ENCODE measurements at places on chromosomes 2 and 18. TPM values are rescaled to one million over a fixed set of nuclear protein-coding genes. Genes with fewer than 3 reads are reported as not detected.
A peak's percentile ranks its signal among the peaks of the same experiment; 100 is the strongest.

DNA sequence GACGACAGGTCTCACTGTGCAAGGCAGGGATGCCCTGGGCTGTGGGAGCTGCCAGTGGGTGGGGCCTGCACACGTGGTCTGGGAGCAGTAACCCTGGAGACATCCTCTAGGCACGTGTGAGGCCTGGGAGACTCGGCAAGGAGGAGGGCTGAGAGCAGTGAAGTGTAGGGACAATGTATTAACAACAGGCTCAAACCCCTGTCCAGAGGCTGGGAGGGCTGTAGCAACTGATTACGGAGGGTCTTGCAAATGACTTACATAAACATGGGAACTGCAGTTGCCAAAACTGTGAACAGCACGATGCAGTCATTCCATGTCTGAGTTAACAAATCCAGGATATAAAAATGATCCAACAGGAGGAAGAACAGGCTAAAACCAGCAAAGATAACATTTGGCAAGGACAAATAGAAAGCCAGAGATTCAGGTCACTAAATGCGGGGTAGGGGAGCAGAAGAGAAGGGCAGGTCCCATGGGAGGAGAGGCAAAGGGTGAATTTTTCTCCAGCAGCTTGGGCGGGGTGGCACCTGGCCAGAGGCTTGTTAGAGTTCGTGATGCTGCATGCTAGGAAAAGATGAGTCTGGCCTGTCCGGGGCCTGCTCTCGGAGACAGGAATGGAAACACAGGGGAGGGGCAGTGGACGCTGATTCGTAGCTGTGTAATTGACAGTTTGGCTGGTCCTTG is 44.9 kb downstream of the CYP27C1 start:
- no peak overlapping the region for H3K4me3 ChIP-seq
- peaks cover 10% of the 10 kb centered on the region for H3K4me1 ChIP-seq
- H3K27me3 ChIP-seq: no peaks in the 10 kb centered on the region
- peaks cover 11% of the 10 kb centered on the region for H3K36me3 ChIP-seq
- H3K27ac ChIP-seq: no peak overlapping the region

- no peak overlapping the region for H3K27ac ChIP-seq
- no peak overlapping the region for H3K4me3 ChIP-seq
- peak; percentile 37 for DNase-seq
- H3K36me3 ChIP-seq: peaks cover 2% of the 10 kb centered on the region
- H3K4me1 ChIP-seq: peaks cover 4% of the 10 kb centered on the region
These were observed 190.1 kb downstream of the TTC32 start for GRCh38 chr2:19711470-19712372.

GRCh38 chr18:75125382-75126331 is 83.3 kb downstream of the PTGR3 start:
- peak overlapping the region; percentile 7 for H3K27ac ChIP-seq
- H3K36me3 ChIP-seq: no peaks in the 10 kb centered on the region
- H3K4me3 ChIP-seq: no peak overlapping the region
- H3K4me1 ChIP-seq: 0 out of 2 replicates have a peak, but pooled peaks cover 3% of the 10 kb centered on the region
- H3K27me3 ChIP-seq: no peaks in the 10 kb centered on the region
- DNase-seq: peak; percentile 36

DNA sequence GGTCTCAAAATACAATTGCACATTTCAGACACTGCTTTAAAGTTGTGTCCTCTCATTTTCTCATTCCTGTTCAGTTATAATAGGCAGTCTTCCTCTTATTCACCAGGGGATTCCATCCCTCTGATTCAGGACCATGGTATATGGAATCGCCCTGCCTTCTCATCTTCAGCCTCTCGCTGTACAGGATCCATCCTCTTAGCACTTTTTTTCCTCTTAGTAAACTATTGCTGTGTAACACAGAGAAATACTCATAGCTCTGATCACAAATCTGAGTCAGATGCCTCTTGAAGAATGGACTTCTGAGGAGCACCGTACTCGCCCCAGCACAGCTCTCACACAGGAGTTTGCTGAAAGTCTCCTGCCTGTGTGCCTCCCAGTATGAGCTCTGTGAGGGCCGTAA is 11.3 kb downstream of the RMP24 start:
- H3K27ac ChIP-seq: no peak overlapping the region
- no peak overlapping the region for H3K4me3 ChIP-seq
- DNase-seq: no peak

DNA sequence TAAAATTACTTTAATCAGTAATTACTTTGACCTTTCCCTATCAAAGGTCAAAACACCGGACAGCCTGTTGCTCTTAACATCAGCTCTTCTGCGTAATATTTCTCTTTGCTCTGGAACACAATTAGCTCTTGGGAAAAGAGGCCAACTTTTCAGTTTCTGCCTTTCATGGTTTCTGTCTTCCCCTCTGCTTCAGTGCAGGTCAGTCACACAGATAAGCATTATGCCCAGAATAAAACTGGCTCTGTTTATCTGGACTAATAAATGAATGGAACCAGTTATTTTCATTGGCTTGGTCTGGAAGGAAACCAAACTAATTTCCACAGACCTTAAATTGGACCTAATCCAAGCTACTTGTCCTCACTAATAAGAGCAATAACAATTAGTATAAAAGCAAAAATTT is 26.2 kb upstream of the GALNT3 start:
- no peaks in the 10 kb centered on the region for H3K36me3 ChIP-seq
- no peak overlapping the region for H3K4me3 ChIP-seq
- H3K27me3 ChIP-seq: no peaks in the 10 kb centered on the region

DNA sequence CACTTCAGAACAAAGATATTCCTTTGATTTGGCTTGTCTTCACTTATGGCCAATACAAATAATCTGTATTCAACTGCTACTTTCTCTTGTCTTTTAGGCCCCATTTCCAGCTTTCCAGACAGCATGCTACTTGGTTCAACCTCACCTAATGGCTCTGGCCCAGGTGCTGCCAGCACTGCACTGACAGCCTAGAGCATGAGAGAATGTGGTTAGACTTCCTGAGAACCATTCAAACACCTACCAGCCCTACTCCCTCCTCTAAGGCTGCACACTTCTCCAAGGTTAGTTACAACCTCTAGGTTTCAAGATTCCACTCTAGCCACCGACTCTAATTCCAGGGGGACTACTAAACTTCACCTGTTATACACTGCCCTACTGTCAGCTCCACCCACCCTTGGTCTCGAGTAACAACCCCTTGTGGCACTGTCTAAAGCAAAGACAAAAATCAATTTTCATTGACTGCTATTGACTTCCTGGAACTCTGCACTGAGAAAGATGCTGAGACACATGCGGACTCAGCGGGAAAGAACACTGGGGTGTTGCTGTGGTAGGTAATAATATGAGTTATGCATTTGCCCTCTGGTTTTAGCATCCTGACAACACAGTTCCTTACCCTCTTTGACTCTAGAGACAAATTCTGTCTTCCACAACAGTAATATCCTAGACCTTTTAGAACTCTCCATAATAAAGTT is 38.2 kb downstream of the PLEKHM3 start:
- H3K36me3 ChIP-seq: no peaks in the 10 kb centered on the region
- H3K27me3 ChIP-seq: no peaks in the 10 kb centered on the region
- DNase-seq: no peak
- H3K4me1 ChIP-seq: no peaks in the 10 kb centered on the region

GRCh38 chr2:105671156-105671555 is 73.6 kb upstream of the NCK2 start:
- H3K27me3 ChIP-seq: no peaks in the 10 kb centered on the region
- peaks cover 15% of the 10 kb centered on the region for H3K36me3 ChIP-seq
- H3K4me3 ChIP-seq: no peak overlapping the region
- H3K4me1 ChIP-seq: peaks cover 11% of the 10 kb centered on the region
- H3K27ac ChIP-seq: no peak overlapping the region
- no peak for DNase-seq

GRCh38 chr18:59837586-59837985 is 62.2 kb upstream of the PMAIP1 start:
- H3K36me3 ChIP-seq: no peaks in the 10 kb centered on the region
- peaks cover 43% of the 10 kb centered on the region for H3K4me1 ChIP-seq
- DNase-seq: peak; percentile 57
- H3K27me3 ChIP-seq: no peaks in the 10 kb centered on the region
- H3K27ac ChIP-seq: no peak overlapping the region

- H3K27ac ChIP-seq: no peak overlapping the region
- peaks cover 6% of the 10 kb centered on the region for H3K36me3 ChIP-seq
- no peak for DNase-seq
- H3K4me3 ChIP-seq: no peak overlapping the region
- H3K27me3 ChIP-seq: no peaks in the 10 kb centered on the region
These were observed 103.9 kb downstream of the MRO start for GRCh38 chr18:50715919-50716318.

GRCh38 chr2:241818943-241819270 is 9.9 kb downstream of the NEU4 start:
- DNase-seq: no peak
- H3K4me1 ChIP-seq: peaks cover 7% of the 10 kb centered on the region
- H3K4me3 ChIP-seq: no peak overlapping the region
- H3K27ac ChIP-seq: no peak overlapping the region
- peaks cover 3% of the 10 kb centered on the region for H3K36me3 ChIP-seq
- H3K27me3 ChIP-seq: peaks cover 7% of the 10 kb centered on the region

- no peaks in the 10 kb centered on the region for H3K27me3 ChIP-seq
- H3K27ac ChIP-seq: no peak overlapping the region
- no peak overlapping the region for H3K4me3 ChIP-seq
- H3K4me1 ChIP-seq: no peaks in the 10 kb centered on the region
- no peaks in the 10 kb centered on the region for H3K36me3 ChIP-seq
These were observed 186.5 kb downstream of the CCDC102B start for GRCh38 chr18:68984342-68984741.

- no peak for DNase-seq
- peaks cover 28% of the 10 kb centered on the region for H3K36me3 ChIP-seq
- H3K27me3 ChIP-seq: no peaks in the 10 kb centered on the region
- H3K27ac ChIP-seq: no peak overlapping the region
These were observed 34.2 kb downstream of the KLF7 start for GRCh38 chr2:207131594-207131993.

DNA sequence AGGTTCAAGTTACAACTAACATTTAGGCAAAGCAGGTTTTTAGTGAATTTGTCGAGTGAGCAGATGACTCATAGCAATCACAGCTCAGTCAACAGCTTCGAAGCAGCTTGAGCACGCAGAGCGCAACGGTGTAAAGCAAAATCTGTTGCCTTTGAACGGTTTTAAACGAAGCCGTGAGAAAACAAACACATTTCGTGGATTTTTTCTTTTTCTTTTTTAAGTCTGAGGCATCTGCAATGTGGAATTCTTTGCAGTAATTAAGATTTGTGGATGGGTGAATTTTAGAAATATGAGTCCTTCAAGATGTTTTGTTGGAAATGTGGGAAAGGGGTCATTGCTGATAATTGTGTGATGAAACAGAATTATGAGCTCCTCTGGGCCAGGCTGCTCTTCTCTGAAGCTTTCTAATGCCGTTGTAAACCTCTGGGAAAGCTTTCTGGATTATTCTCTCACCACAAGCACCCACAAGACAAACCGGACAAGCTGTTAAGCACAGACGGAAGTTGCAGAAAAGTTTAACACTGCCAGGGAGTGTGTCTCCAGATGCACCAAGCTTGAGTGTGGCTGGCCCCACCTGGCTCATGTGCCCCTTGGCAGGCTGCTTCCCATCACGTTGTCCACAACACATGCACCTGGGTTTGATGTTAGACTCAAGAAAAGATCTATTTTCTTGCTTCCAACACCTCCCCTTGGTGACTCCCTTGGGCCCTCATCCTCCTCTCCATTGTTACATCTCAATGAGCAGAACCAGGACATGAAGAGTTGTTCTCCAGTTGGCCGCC is 224.7 kb downstream of the ACKR3 start:
- DNase-seq: no peak
- no peak overlapping the region for H3K4me3 ChIP-seq
- H3K36me3 ChIP-seq: no peaks in the 10 kb centered on the region
- peaks cover 5% of the 10 kb centered on the region for H3K27me3 ChIP-seq
- peaks cover 14% of the 10 kb centered on the region for H3K4me1 ChIP-seq

- no peaks in the 10 kb centered on the region for H3K4me1 ChIP-seq
- H3K27ac ChIP-seq: no peak overlapping the region
- no peak overlapping the region for H3K4me3 ChIP-seq
- DNase-seq: no peak
- H3K36me3 ChIP-seq: no peaks in the 10 kb centered on the region
These were observed 83.0 kb downstream of the UBR3 start for GRCh38 chr2:169910109-169910799.

- H3K4me1 ChIP-seq: peaks cover 13% of the 10 kb centered on the region
- H3K27me3 ChIP-seq: no peaks in the 10 kb centered on the region
- DNase-seq: no peak
- H3K36me3 ChIP-seq: no peaks in the 10 kb centered on the region
- no peak overlapping the region for H3K4me3 ChIP-seq
These were observed 24.5 kb downstream of the MC2R start for GRCh38 chr18:13890761-13891361.

GRCh38 chr2:19127616-19128015 is 230.8 kb downstream of the OSR1 start:
- no peak overlapping the region for H3K27ac ChIP-seq
- no peak overlapping the region for H3K4me3 ChIP-seq
- H3K27me3 ChIP-seq: no peaks in the 10 kb centered on the region
- no peaks in the 10 kb centered on the region for H3K4me1 ChIP-seq
- no peak for DNase-seq
- no peaks in the 10 kb centered on the region for H3K36me3 ChIP-seq

- no peaks in the 10 kb centered on the region for H3K27me3 ChIP-seq
- peaks cover 42% of the 10 kb centered on the region for H3K4me1 ChIP-seq
- H3K27ac ChIP-seq: no peak overlapping the region
- peaks cover 9% of the 10 kb centered on the region for H3K36me3 ChIP-seq
- H3K4me3 ChIP-seq: no peak overlapping the region
- no peak for DNase-seq
These were observed 113.7 kb downstream of the RIT2 start for GRCh38 chr18:43001821-43002220.

- DNase-seq: no peak
- no peaks in the 10 kb centered on the region for H3K36me3 ChIP-seq
- peaks cover 17% of the 10 kb centered on the region for H3K27me3 ChIP-seq
- H3K27ac ChIP-seq: no peak overlapping the region
- peaks cover 22% of the 10 kb centered on the region for H3K4me1 ChIP-seq
- H3K4me3 ChIP-seq: no peak overlapping the region
These were observed 1.4 kb upstream of the LAPTM4A start for GRCh38 chr2:20052861-20053281.

Gene DPYSL5
- 9.2 TPM for total RNA-seq

Gene C2orf15
- 7.0 TPM for total RNA-seq

Gene PDCD1
- total RNA-seq: 0.30 TPM

Gene COLEC11
- total RNA-seq: 1.3 TPM

Gene IGFBP5
- total RNA-seq: 12.5 TPM

Gene ALLC
- not detected for total RNA-seq

Gene GAL3ST2
- total RNA-seq: 0.73 TPM

Gene ACKR3
- 1.4 TPM for total RNA-seq

Gene ICOS
- total RNA-seq: 0.07 TPM

Measured in WTC11 (cell line).